ENCODE measurements at places on chromosomes 12 and 14. TPM values are rescaled to one million over a fixed set of nuclear protein-coding genes. Genes with fewer than 3 reads are reported as not detected.

Gene MPHOSPH9
- total RNA-seq = 11.5 TPM

Gene TMPRSS12
- total RNA-seq = not detected

Gene SLCO1A2
- total RNA-seq = not detected

Gene GLT1D1
- total RNA-seq = 0.47 TPM

Gene PROX2
- not detected for total RNA-seq

Gene COX8C
- total RNA-seq = not detected

Gene RPL10L
- total RNA-seq = not detected

Gene SLC5A8
- not detected for total RNA-seq

Gene KLRD1
- 0.37 TPM for total RNA-seq

Gene CLEC2A
- total RNA-seq = not detected

Gene DDX54
- total RNA-seq = 52.4 TPM

Gene LBHD2
- not detected for total RNA-seq

Gene DEPDC4
- total RNA-seq = 0.89 TPM

Gene FOXG1
- 0.16 TPM for total RNA-seq

DNA sequence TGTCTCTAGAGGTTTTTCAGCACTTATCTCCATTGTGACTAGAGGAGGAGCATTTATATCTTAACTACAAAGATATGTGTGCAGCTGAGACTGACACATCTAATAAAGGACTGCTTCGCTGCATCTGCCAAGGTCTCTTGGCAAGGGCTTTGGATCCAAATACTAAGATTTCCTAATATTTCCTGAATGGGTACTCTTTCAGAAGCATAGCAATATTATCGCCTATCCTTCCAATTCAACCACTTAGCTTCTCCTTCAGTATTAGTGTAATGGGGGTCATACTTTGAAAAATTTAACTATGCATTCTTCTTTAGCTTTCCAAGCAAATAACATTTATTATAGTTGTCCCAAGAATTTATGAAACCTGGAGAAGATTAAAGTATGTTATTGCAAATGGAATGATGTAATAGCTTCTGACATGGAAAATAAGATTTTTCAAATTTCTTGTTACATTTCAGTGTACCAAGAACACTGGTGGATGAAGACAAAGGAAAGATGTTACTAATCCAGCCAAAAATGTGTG is 243.0 kb upstream of the PDE3A start:
- ATAC-seq = peak; percentile 51

- ATAC-seq = no peak
Observed at GRCh38 chr12:77584860-77585259, 245.8 kb upstream of the NAV3 start.

- no peak for ATAC-seq
Observed at GRCh38 chr14:20477211-20477876, 8.1 kb downstream of the PNP start.

DNA sequence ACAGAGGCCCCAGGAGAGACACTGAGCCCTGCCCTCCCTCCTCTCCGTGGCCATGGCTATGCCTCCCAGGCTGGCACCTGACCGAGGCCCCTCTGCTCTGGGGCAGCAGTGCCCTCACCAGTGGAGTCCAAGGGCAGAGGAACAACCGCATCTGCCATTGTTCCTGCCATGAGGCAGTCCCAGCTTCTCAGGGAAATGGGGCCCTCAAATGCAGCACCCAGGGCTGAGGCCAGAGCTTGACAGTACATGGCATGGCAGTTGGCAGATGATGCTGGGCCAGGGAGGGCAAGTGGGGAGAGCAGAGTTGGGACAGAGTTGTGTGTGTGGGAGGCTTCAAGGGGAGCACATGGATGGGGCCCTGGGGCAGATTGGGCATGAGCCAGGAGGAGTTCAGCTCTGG is 21.1 kb upstream of the KRT77 start:
- ATAC-seq = no peak

- ATAC-seq = no peak
Observed at GRCh38 chr12:131603939-131604795, 106.7 kb upstream of the SFSWAP start.

DNA sequence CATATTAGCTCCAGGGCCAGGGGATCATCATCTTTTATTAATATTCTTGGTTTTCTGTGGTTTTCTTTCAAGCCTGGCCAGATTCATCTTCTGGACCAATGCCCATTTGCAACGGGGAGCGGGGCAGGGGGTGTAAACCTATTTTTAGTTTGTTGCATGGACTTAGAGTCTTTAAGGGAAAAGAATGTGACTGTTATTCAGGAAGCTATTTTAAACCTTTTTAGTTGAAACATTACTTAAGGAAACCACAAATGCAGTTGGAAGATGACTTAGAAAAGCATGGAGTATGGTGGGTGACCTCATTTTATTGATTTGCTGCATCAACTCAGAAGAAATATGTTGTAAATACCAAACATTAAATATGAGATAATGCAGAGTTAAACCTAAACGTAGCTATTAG is 368.4 kb upstream of the E2F7 start:
- ATAC-seq = no peak

GRCh38 chr12:9864913-9865675 is 4.1 kb downstream of the CLEC2B start:
- ATAC-seq = no peak

DNA sequence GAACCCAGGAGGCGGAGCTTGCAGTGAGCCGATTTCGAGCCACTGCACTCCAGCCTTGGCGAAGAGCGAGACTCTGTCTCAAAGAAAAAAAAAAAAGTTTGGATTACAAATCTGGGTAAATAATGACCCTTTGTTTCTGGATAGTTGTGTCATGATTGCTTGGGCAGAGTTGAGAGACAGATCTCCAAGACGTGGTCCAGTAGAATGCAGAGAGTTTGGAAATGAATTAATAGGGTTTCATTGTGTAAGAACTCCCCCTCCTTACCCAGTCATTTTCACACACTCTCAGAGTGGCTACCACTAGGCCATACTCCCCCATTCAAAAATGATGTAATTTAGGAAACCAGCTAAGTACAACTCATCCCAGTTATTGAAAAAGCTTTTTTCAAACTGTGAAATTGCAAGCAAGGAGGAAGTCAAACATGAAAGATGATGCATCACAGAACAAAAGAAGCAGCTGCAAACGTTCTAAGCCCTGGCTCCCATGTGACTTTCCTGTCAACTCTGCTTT is 1331.9 kb downstream of the AACS start:
- ATAC-seq = peak; percentile 83

DNA sequence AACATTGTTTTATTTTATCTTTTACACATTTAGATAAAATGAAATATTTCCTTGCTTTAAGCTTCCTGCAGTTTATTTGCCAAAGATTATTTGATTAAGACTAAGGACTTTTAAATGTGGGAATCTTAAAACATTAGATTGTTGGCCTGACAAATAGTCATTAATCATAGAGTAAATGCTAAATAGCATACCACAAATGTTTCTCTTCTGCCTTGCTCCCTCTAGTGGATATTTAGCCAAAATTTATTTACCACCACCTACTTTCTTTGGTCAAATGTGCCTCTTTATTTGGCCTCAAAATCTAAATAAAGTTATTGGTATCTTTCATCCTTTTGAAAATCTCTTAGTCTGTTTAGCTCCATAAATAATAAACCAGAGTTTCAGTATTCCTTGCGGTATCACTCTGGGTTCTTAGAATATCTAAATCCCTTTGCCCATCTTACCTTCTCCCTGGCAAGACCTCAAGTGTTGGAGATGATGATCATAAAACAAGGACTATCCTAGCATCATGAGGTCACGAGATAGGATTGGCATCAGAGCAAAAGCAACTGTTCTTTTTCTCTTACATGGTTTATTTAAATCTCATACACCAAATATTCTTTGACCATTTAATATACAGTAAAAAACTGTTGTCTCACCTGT is 150.6 kb upstream of the AEBP2 start:
- ATAC-seq = no peak

DNA sequence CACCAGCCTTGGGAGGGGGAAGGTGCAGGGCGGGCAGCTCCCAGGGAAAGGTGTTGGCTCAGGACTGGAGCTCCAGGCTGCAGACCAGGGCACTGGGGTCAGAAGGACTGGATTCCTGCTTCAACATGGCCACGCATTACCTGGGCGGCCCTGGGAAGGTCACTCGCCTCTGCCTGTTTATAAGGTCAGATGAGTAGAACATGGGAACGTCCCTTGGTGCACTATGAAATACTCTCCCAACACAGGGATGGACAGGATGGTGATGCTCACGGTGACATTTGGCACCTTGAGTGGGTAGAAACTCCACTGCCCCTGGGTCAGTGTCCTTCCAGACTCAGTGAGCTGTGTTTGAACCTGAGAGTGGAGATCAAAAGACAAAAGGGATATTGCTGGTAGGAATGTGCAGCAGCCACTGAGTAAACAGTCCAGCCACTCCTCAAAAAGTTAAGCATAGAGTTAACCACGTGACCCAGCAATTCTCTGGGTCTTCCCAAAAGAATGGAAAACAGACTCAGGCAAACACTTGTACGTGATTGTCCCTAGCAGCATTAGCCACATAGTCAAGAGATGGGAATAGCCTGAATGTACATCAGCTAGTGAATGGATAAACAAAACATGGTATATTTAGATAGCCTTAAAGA is 9.1 kb upstream of the BDKRB2 start:
- ATAC-seq = no peak

DNA sequence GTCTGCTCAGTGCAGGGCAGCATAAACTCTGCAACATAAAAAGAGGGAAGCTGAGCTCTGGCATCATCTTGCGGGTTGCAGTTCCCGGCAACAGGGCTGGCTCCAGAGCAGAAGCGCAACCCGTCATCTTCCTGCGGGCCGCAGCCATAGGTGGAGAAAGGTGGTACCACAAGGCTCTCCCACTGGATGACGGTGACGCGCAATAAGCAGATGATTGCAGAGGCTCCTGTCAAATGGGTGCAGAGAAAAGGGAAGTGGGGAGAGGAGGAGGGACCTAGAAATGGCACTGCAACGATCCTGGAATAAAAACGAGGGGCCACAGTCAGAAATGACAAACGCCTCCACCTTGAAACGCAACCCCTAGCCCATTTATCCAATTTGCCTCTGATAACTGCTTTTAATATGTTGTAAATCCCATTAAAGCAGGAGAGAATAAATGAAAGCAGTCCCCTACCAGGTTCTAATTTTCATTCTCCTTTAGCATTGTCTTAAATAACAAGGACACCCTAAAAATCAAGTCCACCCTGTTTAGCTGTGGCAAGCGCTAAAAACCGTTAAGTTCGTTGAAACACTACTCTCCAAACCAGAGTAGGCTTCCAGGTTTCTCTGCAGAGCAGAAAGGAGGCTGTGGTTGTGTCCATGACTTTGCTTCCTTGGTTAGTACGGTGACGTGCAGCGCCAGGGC is 30.9 kb upstream of the TUBA1C start:
- ATAC-seq = peak; percentile 8

DNA sequence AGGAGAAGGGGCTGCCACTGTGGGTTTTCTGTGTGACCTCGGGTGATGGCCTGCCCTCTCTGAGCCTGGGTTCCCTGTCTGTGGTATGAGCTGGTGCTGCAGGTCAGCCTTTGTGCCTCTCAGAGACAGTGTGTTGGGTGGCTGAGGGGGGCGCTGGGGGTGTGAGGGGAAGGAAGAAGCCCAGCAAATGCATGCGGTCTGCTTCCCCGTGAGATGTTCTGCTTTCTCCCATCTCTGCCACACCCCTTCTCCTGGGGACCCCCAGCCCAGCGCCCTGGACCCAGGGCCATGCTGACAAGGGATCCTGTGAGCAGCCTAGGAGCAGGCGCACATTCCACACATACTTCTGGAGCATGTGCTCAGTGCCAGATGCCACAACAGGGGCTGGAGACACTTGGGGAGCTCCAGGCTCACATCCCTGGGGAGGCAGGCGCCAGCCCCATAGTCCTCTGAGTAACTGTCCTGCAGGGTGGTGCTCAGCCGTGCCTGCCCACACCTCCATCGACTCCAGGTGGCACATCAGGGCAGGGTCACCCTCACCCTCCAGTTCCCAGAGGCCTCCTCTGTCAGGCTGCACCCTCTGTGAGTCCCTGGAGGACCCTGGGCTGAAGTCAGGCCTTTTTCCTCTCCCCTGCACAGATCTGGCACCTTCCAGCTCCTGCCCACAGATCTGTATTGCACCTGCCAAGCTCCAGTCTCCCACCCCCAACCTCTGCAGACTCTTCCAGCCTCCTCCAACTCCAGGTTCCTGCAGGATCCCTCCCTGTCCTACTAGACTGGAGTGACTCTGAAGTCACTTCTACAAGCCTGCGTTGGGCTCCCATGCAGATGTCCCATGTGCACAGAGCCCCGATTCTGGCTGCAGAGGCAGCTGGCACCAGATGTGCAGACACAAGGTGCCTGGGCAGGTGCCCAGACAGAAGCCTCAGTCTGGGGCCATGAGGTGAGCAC is 205.6 kb downstream of the KIF26A start:
- no peak for ATAC-seq

- no peak for ATAC-seq
Observed at GRCh38 chr14:85313560-85314207, 216.3 kb upstream of the FLRT2 start.

- ATAC-seq = no peak
Observed at GRCh38 chr12:91743704-91744321, 401.8 kb downstream of the BTG1 start.

- peak; percentile 53 for ATAC-seq
Observed at GRCh38 chr12:112198120-112198733, 72.9 kb downstream of the TRAFD1 start.

- no peak for ATAC-seq
Observed at GRCh38 chr12:76777765-76778216, 13.9 kb downstream of the ZDHHC17 start.

DNA sequence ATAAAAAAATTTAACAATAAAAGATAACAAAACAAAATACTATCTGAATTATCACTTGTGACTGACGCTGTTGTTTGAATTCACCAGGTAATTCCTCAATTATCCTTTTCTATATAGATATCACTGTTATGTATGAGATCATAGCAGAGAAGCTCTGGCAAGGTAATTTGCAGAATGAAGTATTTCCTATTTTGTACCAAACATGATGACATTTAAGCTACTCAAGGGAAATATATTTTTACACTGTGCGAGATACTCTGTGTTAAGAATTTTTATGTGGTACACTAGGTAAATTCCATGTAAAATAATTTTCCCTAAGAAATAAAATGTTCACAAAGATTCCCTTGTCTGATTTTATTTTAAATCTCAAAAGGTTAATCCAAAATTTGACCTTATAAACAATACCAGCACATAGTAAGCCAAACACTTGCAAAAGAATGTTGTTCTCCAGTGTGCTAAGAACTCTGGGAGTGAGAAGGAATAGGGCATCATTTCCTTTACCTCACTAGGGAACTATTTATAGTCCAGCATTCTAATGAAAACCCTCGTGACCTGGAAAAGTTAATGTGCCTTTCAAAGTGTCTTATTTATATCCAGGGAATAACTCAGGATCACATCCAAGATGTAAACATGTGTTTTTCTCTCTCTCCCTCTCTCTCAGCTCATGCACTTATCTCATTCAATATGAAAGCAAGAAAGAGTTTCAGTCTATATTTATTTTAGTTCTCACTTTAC is 115.2 kb upstream of the RAP1B start:
- peak; percentile 75 for ATAC-seq

- no peak for ATAC-seq
Observed at GRCh38 chr14:105878125-105878524, 351.7 kb downstream of the TMEM121 start.

- ATAC-seq = no peak
Observed at GRCh38 chr12:45183246-45183645, 32.6 kb upstream of the ANO6 start.

All from gastroesophageal sphincter (tissue), 4 donors.